ENCODE measurements at places on chromosomes 16 and 17. TPM values are rescaled to one million over a fixed set of nuclear protein-coding genes. Genes with fewer than 3 reads are reported as not detected.

DNA sequence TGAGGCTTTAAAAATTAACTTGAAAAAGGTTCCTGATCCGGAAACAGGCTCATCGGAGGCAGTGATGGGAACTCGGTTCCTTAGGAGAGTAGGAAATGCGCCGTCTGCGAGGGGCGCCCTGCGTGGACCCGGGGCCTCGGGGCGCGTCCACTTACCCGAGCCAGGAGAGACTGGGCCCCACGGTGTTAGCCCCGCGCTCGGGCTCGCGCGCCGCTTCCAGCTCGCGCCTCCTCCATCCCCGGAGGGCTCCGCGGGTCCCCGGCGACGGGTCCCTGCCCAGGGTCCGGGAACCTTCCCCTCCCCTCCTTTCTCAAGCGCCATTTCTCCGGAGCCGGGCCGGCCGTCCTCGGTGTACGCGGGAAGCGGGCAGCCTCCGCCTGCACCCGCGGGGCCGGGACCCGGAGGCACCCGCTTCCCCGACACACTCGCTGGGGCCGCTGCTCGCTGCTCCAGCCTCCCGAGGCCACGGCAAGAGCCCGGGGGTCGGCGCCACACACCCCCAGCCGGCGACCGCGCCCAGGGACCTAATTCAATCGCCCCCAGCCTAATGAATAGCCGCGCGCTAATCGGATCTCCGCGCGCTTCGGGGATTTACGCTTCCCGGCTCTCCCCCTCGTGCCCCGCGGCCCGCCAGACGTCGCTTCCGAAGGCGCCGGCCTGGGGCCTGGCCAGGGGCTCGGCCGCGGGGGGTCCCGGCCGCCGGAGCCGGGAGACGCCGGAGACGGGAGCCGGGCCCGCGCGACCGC lies 2.2 kb upstream of the BAHCC1 start:
- DNase-seq: no peak

DNA sequence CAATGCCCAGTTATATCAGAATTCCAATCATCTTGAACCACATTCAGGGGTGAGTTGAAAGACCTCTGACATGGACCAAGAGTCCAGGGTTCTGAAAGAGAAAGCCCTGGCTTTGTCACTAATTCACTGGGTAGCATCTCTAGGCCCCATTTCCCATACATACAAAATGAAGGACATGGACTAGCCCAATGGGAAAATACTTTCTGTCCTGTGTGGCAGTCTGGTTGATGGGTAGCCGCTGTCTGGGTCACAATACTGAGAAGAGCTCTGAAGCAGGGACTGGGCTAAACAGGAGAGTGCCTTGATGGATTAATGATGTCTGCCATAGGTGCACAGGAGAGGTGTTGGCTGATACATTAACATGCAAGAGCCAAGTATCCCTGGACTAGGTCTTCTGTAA lies 214.3 kb downstream of the RAB11FIP4 start:
- no peak for DNase-seq

GRCh38 chr17:64968652-64969501 lies 49.6 kb upstream of the LRRC37A3 start:
- DNase-seq: no peak

DNA sequence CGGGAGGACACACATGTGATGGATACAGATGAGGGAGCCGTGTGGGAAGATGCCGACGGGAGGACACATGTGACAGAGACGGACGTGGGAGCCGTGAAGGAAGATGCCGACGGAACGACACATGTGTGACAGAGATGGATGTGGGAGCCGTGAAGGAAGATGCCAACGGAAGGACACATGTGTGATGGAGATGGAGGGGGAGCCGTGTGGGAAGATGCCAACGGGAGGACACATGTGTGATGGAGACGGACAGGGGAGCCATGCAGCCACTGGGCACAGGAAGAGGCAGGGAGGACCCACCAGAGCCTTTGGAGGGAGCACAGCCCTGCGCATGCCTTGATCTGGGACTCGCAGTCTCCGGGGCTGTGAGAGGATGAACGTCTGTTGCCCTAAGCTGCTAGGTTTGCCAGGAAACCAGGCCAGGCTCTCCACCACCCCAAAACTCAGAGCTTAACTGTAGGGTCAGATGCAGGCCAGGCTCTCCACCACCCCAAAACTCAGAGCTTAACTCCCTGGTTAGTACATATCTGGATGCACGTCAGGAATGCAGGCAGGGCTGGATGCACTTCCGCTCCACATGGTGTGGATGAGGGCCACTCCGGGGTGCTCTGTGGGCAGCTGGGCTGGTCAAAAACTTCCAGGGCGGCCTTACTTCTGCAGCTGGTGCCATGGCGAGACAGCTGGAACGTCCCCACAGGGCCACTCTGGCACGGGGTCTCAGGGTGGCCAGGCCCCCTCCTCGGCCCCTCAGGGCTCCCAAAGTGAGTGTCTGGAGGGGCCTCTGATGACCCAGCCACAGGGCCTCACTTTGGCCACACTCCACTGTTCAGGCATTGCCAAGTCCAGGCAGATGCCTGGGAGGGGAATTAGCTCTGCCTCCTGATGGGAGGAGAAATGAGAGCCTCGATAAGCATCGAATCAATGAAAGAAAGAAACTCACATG lies 47.7 kb upstream of the ZNF469 start:
- no peak for DNase-seq

GRCh38 chr17:67655478-67656148 lies 62.1 kb upstream of the NOL11 start:
- DNase-seq: no peak

GRCh38 chr16:89046491-89046890 lies 47.2 kb upstream of the ACSF3 start:
- no peak for DNase-seq

DNA sequence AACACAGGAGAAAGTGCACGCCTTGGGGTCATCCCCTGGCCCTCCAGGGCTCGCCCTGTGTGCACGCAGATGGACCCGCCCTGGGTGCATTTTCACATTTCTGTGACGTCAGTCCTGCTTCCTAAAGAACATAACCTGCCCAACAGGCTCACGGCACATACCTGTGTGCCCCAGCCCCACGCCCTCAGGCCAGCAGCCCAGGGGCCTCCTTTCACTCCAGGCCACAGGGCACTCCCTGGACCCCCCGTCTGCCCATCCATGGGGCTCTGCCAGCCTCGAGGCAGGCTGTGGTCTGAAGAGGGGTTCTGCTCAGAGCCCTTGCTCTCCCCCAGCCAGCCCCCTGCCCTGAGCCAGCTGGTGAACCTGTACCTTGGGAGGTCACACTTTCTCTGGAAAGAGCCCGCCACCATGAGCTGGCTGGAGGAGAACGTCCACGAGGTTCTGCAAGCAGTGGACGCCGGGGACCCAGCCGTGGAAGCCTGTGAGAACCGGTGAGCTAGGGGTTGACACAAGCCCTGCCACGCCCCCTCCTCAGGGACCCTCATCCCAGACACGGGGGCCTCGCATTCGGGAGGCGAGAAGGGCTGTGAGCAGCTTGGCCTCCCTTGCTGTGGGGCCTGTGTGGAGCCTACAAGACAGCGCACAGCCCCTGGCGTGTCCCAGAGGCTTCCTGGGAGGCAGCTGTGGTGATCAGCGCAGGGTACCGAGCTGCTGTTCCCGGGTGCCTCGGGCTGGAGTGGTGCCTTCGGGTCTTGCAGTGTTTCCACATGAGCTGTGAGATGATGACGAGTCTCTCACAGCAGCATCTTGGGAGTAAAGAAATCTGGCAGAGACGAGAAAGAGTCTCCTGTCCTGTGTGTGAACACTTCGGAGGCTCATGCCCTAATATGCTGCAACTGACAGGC lies 13.8 kb upstream of the MC1R start:
- DNase-seq: no peak

The KRTAP4-1 gene
- total RNA-seq: not detected

GRCh38 chr17:48733632-48734328 lies 5.2 kb upstream of the HOXB13 start:
- DNase-seq: no peak
